Occipital lobe (tissue), 3 donors: ENCODE measurements at places on chromosomes 6 and 20. TPM values are rescaled to one million over a fixed set of nuclear protein-coding genes. Genes with fewer than 3 reads are reported as not detected.

Gene RFX6
- not detected for total RNA-seq

Gene BNIP5
- not detected for total RNA-seq

Gene TCEA2
- total RNA-seq: 36.0 TPM

Gene PLCB4
- total RNA-seq: 12.6 TPM

Gene LY6G5C
- total RNA-seq: 3.1 TPM

GRCh38 chr20:15814911-15815310 lies 758.3 kb downstream of the KIF16B start:
- DNase-seq: no peak

DNA sequence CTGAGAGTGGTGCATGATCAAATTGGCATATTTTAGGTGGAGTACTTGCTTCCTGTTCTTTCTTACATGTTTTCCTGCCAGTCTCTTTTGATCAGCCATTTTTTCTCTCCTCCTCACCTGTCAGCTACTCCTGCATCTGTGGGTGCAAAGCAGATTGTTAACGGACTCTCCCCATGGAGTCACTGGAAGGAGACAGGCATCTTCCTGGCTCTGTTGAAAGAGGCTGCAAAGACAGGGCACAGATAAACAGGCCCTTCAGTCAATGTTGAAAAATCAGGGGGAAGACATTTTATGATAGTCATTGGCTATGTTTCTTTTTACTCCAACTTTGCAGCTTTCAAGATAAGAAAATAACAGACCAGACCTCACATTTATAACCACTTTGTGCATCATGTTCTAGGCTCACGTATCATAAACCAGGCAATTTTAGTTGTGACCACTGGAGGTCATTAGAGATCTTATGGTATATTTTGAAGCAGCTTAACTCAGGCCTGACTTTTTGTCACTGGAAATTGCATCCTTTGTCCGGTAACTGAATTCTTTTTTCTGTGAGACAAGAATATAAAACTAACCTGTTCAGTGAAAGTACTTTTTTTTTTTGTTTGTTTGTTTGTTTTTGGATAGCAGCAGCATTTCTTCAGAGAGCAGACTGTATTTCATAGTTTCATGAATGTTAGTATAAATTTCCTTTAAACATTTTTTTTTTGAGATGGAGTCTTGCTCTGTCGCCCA lies 20.1 kb downstream of the ECT2L start:
- DNase-seq: no peak

DNA sequence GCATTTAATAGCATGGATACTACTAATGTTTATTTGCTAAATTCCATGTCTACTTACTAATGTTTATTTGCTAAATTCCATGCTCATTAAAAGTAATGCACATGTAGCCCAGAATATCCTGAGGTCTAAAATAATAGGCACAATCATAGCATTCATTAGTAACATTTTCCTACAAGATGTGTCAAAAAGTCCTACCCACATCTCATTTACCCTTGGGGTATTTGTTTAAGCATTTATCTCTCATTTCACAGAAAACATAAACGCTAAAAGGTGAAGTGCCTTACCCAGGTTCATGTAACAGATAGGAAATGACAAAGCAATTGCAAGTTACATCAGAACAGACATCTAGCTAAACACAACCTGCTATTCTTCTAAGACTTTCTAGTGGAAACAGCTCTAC lies 457.1 kb downstream of the HACE1 start:
- no peak for DNase-seq

- no peak for DNase-seq
These were observed 134.5 kb downstream of the EDN3 start for GRCh38 chr20:59434960-59435359.

GRCh38 chr6:148873868-148874267 lies 127.0 kb downstream of the UST start:
- DNase-seq: no peak

DNA sequence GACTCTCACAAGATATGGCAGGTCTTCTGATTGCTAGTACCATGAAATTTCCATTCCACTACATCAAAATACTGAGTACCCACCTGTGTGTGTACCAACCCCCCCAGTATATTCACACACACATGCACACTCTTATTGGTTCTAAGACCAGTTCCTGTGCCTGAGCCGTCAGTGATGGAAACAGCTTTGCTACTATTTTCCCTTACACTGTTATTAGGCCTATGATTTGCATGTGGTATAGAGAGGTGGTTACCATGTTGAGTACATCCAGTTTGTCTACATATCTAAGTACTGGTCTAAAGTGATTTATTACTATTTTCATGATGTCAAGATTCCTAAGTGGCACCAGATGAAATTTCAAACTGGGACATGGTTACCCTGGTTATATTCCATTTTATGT lies 459.9 kb downstream of the BCKDHB start:
- no peak for DNase-seq

DNA sequence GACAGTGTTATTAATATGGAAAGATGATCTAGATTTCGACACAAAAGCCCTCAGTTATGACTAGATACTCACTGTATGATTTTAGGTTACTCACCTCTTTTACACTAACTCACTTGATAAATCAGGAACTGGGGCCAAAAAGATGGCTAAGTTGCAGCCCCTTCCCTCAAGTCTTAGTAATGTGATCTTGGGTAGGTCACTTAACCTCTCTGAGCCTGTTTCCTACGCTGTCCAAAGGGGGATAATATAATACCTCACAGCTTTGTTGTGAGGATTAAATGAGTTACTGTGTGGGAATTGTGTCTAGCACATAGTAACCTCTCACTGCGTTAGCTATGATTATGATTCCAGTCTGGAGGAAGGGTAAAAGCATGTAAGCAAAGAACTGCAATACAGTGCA lies 1.3 kb downstream of the TTI1 start:
- no peak for DNase-seq

DNA sequence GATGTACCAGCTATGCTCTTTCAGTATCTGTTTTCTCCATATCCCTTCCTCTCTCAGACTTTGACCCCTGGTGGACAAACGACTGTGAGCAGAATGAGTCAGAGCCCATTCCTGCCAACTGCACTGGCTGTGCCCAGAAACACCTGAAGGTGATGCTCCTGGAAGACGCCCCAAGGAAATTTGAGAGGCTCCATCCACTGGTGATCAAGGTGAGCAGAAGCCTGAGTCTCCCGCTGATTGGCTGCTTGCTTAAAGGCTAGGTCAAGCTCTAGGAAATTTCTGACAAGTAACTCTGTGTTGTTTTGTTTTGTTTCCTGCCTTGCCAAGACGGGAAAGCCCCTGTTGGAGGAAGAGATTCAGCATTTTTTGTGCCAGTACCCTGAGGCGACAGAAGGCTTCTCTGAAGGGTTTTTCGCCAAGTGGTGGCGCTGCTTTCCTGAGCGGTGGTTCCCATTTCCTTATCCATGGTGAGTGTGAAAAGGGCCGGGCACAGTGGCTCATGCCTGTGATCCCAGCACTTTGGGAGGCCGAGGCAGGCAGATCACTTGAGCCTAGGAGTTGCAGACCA lies 28.6 kb downstream of the C6orf89 start:
- DNase-seq: no peak

DNA sequence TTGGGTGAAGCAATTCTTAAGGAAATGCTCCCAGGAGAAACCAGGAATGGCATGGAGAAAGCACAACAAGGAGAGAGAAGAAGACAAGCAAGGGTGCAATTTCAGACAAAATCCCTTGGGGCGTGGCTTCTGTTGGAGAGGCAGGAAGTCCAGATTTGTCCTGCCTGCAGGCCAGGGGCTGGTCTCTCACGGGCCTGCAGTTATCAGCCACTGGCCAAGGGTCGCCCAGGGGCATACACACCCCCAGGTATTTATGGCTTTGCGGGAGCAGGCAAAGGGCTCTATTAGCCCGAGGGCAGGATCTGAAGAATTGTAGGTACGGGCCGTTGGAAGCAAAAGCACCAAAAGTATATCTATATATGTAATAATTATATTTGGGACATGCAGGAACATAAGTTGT lies 87.7 kb downstream of the IYD start:
- no peak for DNase-seq
